ENCODE measurements at places on chromosomes 7 and 10. TPM values are rescaled to one million over a fixed set of nuclear protein-coding genes. Genes with fewer than 3 reads are reported as not detected.

Gene POP7
- 35.8 TPM for total RNA-seq

Gene C10orf90
- total RNA-seq = not detected

Gene CALML5
- total RNA-seq = not detected

Gene NPTX2
- total RNA-seq = 81.2 TPM

Gene GDF2
- not detected for total RNA-seq

Gene EFCAB10
- not detected for total RNA-seq

DNA sequence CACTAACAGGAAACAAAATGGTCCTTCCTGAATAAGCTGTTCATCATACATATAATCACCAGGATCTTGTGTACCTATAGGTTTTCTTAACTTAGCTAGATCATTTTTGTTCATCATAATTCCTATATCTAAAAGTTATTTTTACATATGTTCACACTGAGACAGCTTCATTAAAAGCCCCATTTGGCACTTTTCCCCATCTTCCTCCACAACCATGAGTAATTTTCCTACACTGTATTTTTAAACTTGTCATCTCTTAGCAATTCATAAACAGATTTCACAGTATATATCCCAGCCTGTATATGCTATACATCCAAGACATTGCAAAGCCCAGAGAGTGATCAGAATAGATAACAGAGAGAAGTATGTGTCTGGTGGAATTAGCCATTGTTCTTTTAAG, 28.3 kb downstream of the ZNF365 start:
- no peak for DNase-seq

GRCh38 chr7:82175319-82175718, 268.3 kb downstream of the CACNA2D1 start:
- no peak for DNase-seq

DNA sequence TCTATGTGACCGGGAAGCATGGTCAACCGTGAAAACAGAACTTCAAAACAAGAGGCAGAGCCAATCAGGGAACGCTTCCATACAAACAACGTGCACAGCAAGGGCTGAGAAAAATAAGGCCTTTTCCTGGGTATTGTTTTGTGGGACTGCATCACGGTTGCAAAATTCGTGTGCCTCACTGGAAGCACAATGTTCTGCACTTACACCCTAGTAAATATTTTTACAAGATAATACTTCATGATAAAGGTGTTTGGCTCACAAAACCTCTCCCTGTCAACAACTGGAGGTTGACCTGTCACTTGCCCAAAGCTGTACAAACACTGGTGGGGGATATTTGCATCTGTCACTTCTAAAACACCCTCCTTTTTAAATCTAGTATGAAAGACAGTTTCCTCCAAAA, 37.0 kb downstream of the KLF6 start:
- DNase-seq = no peak

- no peak for DNase-seq
Observed at GRCh38 chr7:151767557-151767956, 109.4 kb downstream of the PRKAG2 start.

- DNase-seq = no peak
Observed at GRCh38 chr10:102289356-102289755, 44.0 kb downstream of the GBF1 start.

GRCh38 chr7:78015574-78016260, 217.1 kb downstream of the PHTF2 start:
- DNase-seq = no peak

DNA sequence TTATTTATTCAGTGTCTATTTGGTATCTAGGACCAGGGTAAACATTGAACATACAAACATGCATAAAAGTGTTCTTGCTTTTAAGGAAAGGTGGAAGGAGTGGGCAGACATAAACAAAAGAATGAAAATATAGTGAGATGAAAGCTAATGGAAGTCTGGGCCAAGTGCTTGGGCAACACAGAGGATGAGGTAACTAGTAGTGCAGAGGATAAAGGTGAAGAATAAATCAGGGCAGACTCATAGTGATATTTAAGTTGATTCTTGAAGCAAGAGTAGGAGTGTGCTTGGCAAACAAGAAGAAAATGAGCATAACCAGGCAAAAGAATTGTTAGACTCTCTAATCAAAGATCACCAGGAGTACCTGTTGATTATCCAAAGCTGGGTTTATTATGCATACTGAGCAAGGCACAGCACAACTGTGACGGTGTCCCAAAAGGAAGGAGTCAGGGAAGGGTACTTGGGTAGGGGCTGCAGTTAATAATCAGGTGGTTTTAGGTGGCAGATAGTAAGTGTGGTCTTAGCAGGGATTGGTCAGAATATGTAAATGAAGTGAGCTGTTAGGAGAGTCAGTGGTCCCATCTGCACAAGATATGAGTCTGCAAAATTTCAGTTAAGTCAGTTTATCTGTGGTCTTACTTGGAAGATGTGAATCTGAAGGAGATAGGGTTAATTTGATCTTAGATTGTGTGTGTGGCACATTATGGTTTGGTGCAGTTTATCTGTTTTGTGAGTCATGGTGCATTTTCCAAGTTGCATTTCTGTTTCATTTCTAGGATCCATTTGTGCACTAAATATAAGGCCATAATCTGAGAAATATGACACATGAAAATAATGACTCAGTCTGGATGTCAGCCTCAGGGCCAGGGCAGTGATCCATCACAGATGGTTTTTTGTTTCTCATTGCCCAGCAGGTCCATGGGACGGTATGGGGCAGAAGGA, 30.6 kb upstream of the TAX1BP1 start:
- no peak for DNase-seq

- peak; percentile 7 for DNase-seq
Observed at GRCh38 chr7:1967512-1968396, 265.0 kb downstream of the MAD1L1 start.

DNA sequence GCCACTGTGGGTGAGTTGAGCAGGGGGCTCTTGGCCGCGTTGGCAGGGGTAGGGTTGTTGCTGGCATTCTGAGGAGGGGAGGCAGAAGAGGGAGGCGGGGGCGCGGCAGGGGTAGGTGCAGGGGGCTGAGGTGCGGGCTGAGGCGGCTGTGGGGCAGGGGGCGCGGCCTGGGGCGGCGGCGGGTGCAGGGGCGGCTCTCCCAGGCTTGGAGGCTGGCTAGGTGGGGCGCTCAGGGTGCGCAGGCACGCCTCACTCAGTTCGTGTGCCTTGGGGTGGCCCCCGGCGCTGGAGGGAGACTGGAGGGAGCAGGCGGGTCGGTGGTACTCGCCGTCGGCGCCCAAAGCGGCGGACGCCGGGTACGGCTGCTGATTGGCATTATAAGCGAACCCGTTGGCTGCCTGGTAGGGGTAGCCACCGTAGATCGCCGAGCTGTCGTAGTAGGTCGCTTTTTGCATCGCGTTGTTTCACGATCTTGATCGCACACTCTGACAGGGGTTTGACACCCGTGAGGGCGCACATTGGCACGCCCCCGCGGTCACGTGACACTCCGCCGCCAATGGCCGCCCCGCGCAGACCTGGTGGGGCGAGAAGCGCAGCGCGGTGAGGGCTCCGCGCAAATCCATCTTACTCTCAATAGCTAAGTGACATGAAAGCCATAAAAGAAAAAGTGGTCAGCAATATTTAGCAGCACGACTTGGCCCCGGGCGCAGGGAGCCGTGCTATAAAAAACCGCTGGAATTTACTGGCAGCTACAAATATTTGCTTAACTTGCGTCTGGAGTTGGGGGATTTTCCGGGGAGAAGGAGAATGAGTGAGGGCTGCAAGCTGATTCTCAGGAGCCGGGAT, 7.9 kb upstream of the HOXA2 start:
- DNase-seq = peak; percentile 59

DNA sequence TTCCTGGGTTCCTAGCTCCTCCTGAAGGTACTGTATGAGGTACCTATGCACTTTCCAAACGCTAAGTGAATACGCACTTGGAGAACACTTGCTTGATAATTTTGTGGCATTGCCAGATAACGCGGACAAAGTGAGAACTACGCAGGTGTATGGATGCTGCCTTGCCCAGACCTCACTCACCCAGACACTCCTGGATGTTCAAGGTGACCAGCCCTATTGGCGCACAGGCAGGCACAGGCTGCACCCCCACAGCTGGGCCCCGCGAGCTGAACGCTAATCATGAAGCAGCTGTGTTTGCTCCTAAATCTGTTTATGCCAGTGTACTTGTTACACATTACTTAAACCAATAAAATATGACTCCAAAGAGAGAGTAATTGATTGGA, 27.3 kb downstream of the DIP2C start:
- DNase-seq = no peak
